ENCODE measurements at places on chromosomes 7 and 10.

GRCh38 chr7:155234158-155234492, 63.6 kb upstream of the INSIG1 start:
- DNase-seq = no peak

DNA sequence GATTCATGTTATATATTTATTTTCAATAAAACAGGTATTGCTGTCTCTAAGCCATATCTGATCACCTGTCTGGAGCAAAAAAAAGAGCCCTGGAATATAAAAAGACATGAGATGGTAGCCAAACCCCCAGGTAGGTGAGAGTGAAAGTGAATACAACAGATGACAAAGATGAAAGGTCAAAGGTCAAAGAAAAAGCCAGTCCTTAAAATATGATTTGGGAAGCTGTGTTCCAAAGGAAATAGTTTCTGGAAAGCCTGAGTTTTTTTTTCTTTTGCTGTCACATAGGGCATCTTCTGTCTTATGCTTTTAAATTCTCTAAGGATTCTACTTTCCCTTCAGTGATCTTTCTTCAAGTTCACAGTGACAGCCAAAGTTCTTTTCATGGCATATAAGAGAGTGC, 25.9 kb downstream of the ZNF107 start:
- DNase-seq = no peak

DNA sequence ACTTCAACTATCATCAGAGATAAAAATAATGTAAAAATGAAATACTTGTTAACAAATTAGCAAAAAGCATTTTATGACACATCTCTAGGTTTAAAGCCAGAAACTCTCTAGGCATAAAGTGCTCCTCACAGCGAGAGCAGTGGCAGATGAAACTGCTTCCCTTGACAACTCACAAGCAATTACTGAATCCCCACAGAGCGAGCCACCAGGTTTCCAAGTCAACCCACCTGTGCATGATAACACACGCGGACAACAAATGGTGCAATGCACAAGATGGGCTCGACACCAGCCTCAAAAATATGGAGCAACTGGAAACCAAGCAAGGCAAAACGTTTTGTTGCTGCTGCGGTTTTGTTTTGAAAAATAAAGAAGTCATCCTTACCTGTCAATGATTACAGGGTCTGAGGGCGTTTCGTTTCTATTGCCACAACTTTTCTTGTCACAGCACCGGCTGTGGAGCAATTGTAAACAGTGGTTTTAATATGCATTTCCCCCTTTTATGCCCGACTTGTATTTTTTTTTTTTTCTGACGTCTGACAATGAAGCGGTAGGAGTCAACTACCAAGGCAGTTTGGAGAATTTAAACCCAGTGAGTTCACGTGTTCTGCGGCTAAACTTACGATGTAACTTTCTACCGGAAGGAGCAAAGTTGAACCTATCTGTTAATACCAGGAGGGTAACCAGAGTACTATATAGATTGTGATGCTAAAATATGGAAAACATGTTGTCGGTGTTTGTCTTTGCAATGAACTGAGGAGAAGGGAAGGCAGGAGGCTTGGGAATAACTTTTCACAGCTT, 7.0 kb downstream of the EBF3 start:
- no peak for DNase-seq

- no peak for DNase-seq
Measured at GRCh38 chr7:126657599-126658358, 595.0 kb downstream of the GRM8 start.

DNA sequence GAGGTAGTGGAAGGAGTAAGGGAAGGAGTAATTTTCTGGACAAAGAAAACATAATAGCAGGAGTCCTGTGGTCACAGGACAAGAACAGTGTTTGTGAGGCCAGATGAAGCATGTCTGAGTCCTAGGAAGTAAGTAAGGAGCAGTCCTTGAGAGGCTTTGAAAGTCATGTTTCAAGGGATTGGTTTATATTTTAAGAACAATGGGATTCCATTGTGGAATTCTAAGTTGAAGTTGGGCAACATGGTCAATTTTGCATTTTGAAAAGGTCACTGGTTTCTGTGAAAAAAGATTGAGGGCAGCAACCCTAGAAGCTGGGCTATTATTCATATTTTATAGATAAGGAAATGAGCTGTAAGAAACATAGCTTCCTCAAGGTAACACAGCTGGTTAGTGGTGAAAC, 10.8 kb upstream of the SLC25A28 start:
- DNase-seq = no peak

DNA sequence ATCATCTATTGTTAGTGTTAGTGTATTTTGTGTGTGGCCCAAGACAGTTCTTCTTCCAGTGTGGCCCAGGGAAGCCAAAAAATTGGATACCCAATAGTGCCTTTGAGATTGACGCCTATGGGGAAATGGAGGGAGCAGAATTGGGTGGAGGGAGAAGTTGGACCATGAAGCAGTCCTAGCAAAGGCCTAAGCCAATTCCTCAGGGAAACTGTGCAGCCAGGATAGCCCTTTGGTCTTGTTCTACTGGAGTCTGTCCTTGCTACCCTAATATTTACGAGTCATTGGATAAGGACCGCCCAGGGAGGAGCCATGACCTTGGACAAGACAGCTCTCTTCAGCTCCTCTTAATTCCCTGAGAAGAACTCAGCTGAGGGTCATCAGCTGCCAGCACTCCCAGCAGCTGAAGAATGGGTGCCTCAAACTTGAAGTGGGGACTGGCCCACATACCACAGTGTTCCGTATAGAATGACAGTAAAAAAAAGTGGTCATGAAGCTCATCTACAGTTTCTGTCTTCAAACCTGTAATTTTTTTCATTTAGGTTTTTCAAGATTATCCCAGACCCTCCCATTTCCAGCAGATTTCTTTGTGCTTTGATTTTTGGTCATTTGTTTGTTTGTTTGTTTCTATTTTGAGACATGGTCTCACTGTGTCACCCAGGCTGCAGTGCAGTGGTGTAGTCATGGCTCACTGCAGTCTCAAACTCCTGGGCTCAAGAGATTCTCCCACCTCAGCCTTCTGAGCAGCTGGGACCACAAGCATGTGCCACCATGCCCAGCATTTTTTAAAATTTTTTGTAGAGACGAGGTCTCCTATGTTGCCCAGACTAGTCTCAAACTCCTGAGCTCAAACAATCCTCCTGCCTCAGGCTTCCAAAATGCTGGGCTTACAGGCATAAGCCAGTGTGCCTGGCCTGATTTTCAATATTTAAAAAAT, 81.2 kb downstream of the C1GALT1 start:
- no peak for DNase-seq

All from fibroblast of skin of left quadriceps (primary cell).